ENCODE measurements at places on chromosomes 16 and 17. TPM values are rescaled to one million over a fixed set of nuclear protein-coding genes. Genes with fewer than 3 reads are reported as not detected.

- no peaks in the 10 kb centered on the region for H3K27me3 ChIP-seq
- H3K27ac ChIP-seq, result no peak overlapping the region
- no peak for DNase-seq
- no peak overlapping the region for H3K4me3 ChIP-seq
These were observed 23.5 kb upstream of the RPL13 start for GRCh38 chr16:89536886-89537548.

DNA sequence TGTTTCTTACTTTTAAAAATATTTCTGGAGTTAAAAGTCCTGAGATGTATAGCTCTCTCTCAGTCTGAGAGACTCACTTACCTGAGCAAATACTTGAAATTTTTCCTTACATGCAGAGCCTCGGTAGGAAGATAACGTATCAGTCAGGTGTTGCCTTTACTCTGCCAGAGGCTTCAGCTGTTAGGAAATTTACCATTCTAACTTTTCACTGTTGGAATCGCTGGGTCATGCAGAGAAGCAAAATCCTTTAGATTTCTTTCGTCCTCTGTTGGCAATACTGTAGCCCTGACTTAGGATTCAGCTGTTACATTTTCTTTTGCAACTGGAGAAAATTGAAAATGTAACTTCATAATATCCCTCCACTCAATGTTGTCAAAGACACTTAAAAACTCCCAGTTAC, 20.0 kb upstream of the KCNJ16 start:
- no peak for DNase-seq
- no peaks in the 10 kb centered on the region for H3K4me1 ChIP-seq

DNA sequence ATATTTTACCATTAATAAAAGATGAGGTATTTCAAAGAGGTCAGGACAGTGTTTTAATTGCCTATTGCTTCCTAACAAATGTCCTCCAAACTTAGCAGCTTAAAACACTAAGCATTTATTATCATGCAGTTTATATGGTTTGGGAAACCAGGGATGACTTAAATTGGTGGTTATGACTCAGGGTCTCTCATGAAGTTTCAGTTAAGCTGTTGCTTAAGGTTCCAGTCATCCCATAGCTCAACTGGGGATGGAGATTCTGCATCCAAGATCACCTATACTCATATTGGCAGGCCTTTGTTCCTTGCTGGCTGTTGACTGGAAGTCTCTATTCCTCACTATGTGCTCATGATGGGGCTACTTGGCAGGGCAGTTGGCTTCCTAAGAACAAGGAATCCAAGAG, 1329.9 kb upstream of the GOT2 start:
- peaks cover 12% of the 10 kb centered on the region for H3K4me1 ChIP-seq
- H3K36me3 ChIP-seq, result no peaks in the 10 kb centered on the region
- H3K4me3 ChIP-seq, result no peak overlapping the region
- no peaks in the 10 kb centered on the region for H3K27me3 ChIP-seq
- DNase-seq, result no peak

DNA sequence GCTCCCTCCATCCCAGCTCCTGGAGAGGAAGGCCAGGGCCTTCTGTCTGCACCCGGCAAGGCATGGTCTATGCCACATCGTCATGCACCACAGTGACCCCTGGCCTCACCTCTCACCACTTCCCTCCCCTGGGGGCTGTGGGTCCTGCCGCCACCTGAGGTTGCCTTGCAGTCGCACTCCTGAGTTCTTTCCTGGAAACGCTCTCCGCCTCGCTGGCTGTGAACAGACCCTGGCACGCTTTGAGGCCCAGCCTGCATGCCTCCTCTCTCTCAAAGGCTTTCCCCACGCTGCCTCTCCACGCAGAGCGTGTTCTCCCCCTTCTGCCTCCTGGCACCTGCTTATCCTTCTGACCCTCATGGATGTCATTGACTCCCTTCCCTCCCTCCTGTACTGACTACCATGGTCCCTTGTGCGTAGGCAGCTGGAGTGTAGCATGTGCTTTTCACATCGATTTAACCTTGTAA, 45.4 kb downstream of the SEC14L1 start:
- no peak for DNase-seq
- H3K27ac ChIP-seq, result no peak overlapping the region
- H3K4me3 ChIP-seq, result no peak overlapping the region
- no peaks in the 10 kb centered on the region for H3K36me3 ChIP-seq
- H3K4me1 ChIP-seq, result peaks cover 13% of the 10 kb centered on the region

HS3ST2 gene
- not detected for polyA plus RNA-seq

CLEC18B gene
- polyA plus RNA-seq, result not detected

RAB26 gene
- 18.8 TPM for polyA plus RNA-seq
